ENCODE measurements at places on chromosomes 1 and 21.

DNA sequence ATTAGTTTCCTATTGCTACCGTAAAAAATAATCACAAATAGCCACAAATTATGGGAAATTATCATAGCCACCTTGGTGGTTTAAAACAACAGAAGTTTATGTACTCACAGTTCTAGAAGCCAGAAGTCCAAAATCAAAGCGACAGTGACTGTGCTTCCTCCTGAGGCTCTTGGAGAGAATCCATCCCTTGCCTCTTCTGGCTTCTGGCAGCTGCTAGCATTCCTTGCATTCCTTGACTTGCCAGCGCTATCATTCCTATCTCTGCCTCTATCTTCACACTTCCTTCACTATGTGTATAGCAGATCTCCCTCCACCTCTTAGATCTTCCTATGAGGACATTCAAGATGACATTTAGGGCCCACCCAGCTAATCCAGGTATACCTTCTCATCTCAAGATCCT lies 180.1 kb upstream of the USP25 start:
- DNase-seq, result peak; percentile 46

- DNase-seq, result peak; percentile 58
These were observed 4.5 kb upstream of the IER5 start for GRCh38 chr1:181083842-181084605.

- DNase-seq, result no peak
These were observed 16.6 kb upstream of the TMEM125 start for GRCh38 chr1:43253173-43253572.

DNA sequence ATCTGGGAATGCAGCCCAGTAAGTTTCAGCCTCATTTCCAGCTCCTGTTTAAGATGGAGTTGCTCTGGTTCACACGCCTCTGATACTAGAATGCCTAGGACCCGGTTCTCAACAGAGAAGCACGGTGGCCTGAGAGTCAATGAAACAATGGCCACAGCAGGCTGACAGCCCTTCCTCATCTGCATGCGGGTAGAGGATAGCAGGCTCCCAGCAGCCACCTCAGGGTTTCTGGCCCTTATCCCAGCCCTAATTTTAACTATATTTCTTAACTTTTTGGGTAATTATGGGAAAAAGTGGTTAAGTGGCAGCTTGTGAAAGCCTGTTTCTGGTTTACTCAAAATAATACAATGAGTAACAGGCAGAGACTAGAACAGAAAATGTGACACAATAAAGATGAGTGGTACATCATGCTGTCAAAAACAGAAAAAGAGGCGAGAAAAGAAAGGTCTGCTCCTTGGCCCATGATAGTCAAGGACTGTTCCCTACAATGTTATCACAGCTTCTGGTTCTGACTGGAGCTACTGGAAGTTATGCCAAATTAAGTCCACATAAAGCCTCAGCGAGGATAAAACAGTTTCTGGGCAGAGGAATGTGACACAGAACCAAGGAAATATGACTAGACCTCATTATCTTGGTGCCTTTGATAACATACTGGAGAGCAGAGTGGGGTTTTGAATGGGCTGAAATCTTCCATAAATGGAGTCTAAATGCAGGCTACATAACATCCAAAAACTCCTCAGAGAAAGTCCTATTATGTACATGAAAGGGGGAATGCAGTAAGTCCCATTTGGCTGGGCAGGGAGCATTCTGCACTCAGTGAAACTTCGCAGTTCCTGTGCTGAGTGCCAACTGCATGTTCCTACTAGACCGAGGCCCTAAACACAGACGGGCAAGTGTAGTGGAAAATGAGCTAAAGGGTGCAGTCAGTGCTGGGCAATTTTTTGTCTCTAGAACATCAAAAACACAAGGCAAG lies 92.1 kb downstream of the NIBAN1 start:
- DNase-seq, result peak; percentile 66

GRCh38 chr1:234963904-234964702 lies 164.5 kb downstream of the TOMM20 start:
- DNase-seq, result no peak

DNA sequence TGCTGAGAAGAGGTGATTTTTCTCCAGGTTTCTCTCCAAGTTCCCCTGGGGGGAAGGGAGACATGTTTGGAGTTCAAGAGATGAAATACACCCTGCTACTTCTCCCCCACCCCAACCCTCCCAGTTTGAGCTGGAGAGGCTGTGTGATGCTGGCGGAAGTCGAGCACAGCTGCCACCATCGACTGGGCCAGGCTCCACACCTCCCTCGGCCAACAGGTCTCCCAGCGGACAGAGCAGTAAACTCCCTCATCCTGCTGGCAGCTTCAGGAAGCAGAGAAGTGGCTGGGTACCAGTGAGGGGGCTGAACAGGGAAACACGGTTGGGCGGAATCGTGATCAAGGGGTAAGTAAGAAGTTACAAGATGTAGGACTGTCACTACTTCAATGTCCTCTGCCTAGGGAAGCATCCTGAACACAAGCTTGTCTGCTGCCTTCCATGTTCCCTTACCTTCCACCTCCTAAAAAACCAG lies 6.6 kb upstream of the NHLH1 start:
- no peak for DNase-seq

DNA sequence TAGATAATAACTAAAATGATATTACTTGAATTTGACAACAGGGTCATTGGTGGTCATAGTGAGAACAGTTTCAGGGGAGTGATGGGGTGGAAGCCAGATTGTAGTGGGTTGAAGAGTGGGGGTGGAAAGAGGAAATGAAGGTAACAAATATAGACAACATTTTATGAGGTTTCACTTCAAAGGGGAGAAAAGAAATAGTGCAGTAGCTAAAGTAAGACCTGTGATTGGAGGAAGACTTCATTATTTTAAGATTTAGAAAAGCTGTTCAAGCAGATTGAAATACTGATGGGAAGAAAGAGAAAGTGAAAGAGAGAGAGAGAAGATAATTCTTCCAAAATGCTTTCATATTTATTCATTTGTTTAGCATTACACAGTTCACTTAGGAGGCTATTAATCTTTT lies 52.0 kb upstream of the KCNA3 start:
- no peak for DNase-seq

GRCh38 chr1:7703321-7704213 lies 67.5 kb upstream of the VAMP3 start:
- DNase-seq, result no peak

DNA sequence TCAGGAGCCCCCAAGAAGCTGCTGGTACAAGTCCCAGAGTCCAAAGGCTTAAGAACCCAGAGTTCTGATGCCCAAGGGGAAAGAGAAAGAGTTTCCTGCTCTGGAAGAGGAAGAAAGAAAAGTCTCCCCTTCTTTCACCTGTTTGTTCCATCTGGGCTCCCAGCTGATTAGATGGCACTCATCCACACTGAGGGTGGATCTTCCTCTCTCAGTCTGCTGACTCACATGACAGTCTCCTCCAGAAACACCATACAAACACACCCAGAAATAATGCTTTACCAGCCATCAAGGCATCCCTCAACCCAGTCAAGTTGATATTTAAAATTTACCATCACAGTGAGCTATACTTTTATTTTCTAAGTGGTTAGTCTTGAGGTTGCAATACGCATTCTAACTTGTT lies 257.9 kb downstream of the PAPPA2 start:
- DNase-seq, result peak; percentile 12

DNA sequence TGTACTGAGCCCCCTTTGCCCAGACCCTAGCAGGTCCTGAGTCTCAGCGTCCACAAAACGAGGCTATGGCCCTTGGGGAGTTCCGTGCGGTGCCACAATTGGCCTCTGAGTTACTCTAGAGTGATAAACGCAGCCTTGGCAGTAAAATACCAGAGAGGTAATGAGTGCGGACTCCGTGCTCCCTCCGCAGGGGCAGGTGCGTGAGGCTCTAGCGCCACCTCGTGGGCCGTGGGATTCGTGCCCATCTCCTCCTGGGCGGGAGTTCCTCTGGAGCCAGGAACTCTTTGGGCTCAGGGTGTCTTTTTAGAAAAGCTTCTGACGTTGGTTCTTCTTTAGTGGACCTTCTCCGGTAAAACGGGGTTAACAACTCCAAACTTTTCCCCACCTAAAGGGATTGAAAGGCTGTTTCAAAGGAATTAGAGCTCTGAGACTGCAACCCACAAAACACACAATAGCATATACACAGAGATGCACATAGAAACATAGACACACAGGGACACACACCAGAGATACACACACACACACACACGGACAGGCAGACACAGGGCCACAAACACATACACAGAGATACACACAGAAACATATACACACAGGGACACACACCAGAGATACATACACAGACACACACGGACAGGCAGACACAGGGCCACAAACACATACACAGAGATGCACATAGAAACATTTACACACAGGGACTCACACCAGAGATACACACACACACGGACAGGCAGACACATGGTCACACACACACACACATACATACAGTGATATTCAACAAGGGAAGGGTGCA lies 99.4 kb downstream of the KCNJ15 start:
- DNase-seq, result peak; percentile 87

GRCh38 chr1:145750426-145750825 lies 31.1 kb downstream of the CD160 start:
- no peak for DNase-seq

- peak; percentile 88 for DNase-seq
These were observed 36.9 kb upstream of the QSOX1 start for GRCh38 chr1:180117764-180118116.

DNA sequence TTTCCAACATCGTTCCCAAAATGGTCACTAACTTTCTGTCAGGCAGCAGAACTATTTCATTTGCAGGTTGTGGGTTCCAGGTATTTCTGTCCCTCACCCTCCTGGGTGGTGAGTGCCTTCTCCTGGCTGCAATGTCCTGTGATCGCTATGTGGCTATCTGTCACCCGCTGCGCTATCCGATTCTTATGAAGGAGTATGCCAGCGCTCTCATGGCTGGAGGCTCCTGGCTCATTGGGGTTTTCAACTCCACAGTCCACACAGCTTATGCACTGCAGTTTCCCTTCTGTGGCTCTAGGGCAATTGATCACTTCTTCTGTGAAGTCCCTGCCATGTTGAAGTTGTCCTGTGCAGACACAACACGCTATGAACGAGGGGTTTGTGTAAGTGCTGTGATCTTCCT lies 9.3 kb downstream of the OR2AJ1 start:
- no peak for DNase-seq

DNA sequence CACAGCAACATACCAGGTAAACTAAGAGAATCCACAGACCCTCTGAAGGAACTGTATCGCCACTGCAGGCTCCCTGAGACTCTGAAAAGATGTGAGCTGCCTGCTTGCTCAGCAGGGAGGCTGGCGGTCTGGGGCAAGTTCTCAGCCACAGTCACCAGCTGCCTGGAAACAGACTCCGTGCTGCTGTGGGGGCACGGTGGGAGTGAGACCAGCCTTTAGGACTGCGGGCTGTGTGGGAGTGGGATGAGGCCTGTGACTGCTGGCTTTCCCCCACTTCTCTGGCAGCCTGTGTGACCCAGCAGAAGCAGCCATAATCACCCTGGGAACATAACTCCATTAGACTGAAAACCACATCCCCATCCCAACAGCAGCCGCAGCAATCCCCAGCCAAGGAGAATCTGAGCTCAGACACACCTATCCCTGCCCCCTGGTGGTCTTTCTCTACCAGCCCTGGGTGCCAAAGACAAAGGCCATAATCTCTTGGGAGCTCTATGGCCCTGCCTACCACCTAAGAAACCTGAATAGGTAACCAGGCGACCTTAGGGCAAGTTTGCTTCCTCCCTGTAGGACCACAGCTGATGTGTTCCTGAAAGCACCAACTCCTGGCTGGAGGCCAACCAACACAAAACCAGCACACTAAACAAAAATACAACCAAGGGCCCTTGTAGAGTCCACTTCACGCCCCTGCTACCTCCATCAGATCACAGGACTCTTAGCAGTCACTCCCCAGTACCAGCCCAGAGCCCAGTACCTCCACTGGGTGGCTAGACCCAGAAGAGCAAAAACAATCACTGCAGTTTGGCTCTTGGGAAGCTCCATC lies 151.5 kb downstream of the SMYD3 start:
- DNase-seq, result no peak

DNA sequence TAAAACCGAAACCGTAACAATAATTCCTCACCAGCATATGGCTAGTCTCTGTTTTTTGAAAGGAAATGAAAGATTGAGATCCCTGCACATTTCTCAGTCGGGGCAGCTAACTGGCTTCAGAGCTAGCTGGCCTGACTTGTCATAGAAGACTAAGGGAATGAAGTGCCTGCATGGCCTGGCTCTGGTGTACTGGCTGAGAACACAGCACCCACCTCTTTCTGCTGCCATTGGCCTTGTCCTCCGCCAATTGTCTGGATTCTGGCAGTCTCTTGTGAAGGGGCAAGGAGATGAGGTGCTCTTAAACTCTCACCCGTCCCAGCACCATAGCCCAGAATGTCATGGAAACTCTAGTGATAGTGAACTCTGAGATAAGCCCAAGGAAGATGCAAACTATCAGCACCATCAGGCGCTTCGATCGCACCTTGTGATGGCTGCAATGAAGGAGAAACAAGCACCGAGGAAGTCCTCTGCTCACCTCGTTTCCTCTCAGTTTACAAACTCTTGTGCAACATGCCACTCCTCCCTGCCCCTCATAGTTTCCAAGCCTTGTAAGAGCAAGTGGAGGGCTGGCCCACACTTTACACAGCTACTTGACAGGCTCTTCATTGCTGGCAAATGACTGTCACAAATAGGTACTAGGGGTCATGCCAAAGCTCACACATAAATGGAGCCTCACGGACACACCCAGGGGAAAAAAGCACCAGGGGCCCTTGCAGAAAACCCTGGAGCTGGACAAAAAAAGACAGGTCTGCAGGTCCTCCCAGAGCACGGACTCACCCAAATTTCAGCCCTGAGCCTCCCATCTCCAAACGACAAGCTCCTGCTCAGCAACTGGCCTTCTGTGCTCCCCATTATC lies 16.4 kb downstream of the INPP5B start:
- DNase-seq, result peak; percentile 38

DNA sequence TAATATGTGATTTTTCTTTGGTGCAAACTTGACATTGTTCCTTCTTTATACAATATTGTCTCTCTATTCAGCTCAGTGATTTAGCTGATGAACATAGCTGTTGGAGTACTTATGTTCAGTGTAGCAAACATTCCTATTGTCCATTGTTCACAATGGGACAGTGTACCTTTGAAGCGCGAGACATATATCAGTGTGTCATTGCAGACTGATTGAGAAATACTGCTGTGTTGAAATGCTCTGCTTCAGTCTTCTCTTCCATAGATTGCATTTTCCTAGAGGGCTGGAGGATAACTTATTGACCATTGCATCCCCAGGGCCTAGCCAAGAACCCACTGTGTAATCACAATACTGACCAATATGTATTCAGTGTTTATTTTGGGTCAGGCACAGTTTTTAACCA lies 46.5 kb downstream of the HLX start:
- DNase-seq, result peak; percentile 53

DNA sequence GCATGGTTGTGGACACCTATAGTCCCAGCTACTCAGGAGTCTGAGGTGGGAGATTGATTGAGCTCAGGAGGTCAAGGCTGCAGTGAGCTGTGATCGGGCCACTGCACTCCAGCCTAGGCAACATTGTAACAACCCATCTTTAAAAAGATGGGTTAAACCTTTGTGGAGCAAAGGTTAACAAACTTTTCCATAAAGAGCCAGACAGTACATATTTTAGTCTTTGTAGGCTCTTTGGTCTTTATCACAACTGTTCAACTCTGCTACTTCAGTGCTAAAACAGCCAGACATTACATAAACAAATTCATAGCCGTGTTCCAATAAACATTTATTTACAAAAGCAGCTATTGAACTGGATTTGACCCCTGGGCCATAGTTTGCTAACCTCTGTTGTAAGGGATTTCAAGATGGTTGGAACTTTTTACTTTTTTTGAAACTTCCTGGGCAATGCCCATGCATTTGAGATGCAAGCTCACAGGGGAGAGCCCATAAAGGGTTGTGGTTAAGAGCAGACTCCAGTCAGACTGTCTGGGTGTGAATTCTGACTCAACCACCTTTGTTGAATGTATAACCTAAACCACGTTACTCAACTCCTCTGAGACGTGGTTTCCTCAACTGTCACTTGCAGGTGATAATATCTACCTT lies 10.8 kb downstream of the INAVA start:
- DNase-seq, result peak; percentile 20

GRCh38 chr1:223363057-223363855 lies 720 bp downstream of the SUSD4 start:
- DNase-seq, result peak; percentile 55

All from GM23248 (cell line).